ENCODE measurements at places on chromosomes 1 and 21. TPM values are rescaled to one million over a fixed set of nuclear protein-coding genes. Genes with fewer than 3 reads are reported as not detected.

Gene TACSTD2
- not detected for total RNA-seq

Gene TYW3
- total RNA-seq: 19.0 TPM

Gene CCDC190
- total RNA-seq: not detected

Gene SZRD1
- total RNA-seq: 156 TPM

Gene SPATA46
- not detected for total RNA-seq

Gene GABPB2
- 28.1 TPM for total RNA-seq

Gene SYT14
- not detected for total RNA-seq

Gene SLC44A5
- not detected for total RNA-seq

Gene ILDR2
- 8.4 TPM for total RNA-seq

Gene NPR1
- not detected for total RNA-seq

- peak; percentile 64 for DNase-seq
These were observed 28.2 kb downstream of the TCEANC2 start for GRCh38 chr1:54081306-54082270.

DNA sequence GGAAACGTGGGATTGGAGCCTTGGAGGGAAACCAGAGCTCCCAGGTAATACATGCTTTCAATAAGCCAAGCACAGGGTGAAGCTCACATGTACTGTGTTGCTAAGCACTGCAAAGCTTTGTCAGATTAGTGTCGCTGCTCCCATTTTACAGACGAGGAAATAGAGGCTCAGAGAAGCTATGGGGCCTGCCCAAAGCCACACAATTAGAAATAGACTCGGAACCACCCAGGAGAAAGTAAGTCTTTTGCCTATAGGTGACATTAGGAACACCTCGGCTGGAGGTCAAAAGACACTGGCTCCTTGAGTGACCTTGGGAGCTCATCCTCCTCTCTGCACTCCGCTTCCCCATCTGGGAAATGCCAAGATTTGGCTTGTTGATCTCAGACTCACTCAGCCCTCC is 175.6 kb upstream of the ZC3H12A start:
- no peak for DNase-seq

DNA sequence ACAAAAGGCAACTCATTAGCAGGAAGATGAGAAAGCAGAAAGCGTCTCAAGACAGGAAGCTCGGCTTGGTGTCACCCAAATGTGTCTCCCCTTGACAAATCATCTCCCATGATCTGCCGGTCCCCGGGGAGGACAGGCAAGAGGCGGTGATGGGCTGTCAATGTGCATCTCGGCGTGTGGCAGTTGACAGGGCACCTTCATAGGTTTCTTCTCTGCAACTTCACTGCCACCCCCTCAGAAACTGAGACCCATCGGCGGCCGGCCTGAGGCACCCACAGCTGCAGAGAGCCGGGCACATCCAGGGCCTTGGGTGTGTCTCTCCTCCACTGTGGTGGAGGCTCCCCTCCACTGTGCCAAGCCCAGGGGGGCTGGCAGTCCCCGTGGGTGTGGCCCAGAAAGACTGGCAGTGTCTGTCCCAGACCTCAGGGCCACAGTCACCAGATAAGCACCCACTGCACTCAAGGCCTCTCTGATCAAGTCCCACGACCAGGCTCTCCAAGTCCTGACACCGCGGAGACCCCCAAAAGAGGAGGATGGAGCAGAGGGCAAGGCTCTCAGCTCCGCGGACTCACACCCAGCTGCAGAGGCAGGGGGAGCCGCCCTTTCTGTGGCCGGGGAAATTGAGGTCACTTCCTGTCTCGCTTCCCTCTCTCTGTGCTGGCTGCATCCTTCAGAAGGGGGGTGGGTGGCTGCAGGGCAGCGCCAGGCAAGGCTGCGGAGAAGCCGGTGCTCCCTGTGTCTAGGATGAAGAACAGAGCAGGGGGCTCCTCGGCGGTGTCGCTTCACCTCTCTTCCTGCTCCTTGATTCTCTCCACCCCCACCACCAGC is 39.6 kb upstream of the LBR start:
- DNase-seq: peak; percentile 92

GRCh38 chr1:117633068-117633345 is 27.2 kb downstream of the TENT5C start:
- no peak for DNase-seq

- DNase-seq: no peak
These were observed at the start of gene ST6GALNAC5 for GRCh38 chr1:76867342-76868130. ST6GALNAC5 (plus strand) TSS chr1:76867480.

- no peak for DNase-seq
These were observed 16.9 kb upstream of the RAB3B start for GRCh38 chr1:52007215-52008002.

DNA sequence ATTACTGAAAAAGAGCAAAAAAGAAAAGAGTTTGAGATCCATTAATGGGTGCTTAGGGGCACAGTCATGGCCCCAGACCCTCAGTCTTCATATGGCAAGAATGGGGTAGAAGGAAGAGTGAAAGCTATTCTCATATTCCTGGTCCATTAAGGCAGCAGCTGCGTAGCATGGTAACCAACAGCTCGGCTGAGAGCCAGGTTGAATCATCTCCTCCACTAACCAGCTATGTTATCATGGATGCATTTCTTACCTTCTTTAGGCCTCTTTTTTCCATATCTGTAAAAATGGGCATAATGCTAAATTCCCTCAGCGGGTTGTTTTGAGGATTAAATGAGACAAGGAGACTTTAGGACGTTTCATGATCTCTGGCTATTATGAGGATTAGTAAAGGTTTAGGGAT is 15.0 kb upstream of the SARS1 start:
- DNase-seq: no peak

GRCh38 chr1:210697185-210697584 is 368.5 kb downstream of the HHAT start:
- DNase-seq: no peak

GRCh38 chr1:178908358-178908757 is 37.5 kb upstream of the ANGPTL1 start:
- no peak for DNase-seq

- no peak for DNase-seq
These were observed 310.0 kb downstream of the HMCN1 start for GRCh38 chr1:186044079-186044685.

DNA sequence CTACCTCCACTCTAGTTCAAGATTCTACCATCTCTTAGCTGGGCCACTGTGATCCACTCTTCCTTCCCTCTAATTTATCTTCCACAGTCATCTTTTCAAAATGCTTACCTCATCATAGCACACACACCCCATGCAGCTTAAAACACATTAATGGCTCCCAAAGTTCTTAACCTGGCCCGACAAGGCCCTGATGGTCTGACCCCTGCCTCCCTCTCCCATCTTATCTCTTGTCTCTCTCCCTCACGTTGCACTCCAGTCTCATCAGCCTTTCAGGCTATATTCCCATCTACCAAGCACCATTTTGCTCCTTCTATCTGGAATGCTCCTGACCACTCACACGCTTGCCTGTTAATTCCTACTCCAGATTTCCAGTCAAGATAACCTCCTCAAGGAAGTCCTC is 2.5 kb upstream of the ZBTB8A start:
- DNase-seq: no peak

- DNase-seq: no peak
These were observed 187.7 kb upstream of the CACYBP start for GRCh38 chr1:174812016-174812415.

DNA sequence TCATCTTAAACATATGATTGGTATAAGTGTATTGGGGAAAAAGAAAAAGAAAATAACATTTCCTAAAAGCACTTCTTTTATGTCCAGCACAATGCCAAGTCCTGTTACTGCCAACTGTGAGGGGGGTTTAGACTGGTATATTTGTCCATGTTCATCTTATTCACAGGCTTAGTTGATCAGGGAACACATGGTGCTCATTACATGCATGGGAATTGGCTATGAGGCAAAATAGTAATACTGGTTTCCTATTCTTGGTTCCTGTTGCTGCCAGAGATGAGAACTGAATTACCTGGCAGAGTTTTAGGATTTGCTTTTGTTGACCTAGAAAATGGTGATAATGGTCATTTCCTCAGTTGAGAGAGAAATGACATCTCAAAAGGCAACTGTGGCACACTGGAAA is 398.8 kb downstream of the DUSP10 start:
- no peak for DNase-seq

DNA sequence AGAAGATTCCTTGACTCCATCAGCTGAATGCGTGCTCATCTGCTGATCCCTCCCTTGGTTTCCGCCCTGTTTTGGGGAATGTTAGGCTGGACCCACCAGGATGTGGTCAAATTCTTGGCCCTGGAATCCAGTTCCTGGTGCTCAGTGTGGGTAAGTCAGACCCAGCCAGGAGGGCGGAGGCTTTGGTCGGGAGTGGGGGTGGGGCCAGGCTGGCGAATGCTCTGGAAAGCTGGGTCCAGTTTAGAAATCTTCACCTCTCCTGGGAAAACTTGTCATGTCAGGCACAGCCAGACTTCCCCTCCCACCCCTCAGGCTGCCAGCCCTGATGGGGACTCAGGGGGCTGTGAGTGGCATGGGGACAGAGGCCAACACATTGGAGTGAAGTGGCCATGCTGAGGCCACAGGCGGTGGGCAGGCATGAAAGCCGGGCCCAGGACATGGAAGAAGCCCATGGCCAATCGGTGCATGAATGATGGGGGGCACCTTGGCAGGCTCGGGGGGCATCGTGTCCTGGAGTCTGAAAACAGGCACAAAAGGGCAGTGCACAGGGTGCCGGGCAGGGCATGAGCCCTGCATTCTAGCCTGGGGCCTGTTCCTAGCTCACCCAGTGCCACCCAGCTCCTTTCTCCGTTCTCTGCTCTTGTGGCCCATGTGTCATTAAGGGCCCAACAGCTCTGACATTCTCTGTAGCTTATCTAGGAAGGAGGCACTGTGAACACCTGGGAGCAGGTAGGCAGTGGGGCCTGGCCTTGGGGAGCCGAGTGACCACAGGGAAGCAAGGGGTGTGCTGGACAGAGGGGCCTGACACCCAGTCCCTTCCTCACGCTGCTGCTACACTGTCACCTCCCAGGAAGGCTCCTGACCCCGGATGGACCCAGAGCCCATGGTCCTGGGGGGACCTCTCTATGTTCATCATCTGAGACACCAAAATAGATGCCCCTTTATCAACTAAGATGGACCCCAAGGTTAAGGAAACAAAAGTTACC is 14.6 kb upstream of the PADI1 start:
- DNase-seq: no peak

DNA sequence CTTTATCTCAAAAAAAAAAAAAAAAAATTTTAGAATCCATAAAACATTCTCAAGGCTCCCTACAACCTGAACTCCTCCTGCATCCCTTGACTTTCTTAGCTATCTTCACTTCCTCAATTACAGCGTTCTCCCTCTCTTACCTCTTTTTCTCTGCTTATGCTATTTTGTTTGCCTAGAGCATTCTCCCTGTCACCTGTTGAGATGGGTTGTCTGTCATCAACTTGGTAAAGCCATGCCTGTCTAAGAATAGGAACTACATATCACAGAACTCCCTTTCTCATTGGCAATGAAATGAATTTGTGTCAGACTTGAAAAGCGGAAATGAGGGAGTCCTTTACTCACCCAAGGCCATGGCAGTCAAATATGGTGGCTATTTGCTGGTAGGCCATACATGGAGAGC is 129.6 kb upstream of the CACHD1 start:
- no peak for DNase-seq

DNA sequence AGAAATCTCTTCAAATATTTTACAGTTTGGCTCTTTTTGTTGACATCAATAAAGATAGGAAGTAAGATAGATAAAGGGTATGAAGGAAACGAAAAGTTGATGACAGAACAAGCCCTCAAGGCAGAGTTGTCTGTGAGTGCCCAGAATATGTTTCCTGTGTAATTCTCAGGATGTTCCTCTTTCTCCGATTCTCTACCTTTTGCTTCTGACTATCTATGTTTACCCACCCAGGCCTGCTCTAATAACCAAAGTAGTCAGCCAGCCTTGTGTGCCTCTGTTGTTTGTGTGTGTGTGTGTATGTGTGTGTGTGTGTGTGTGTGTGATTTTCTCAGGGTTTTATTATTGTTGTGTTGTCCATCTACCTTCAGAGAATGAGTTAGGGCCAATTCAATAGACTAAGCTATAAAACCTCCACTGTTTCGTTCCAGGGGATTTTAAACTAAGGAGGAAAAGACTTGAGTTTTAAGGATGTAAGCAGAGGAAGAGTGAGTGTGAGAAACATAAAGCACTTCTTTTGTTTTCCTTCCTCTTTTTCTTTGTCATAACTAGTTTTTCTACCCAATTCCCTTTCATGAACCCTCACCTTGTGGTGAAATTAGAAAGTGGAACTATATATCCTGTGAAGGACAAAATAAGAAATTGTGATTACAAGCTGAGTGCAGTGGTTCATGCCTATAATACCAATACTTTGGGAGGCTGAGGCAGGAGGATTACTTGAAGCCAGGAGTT is 627.4 kb upstream of the NR5A2 start:
- no peak for DNase-seq

DNA sequence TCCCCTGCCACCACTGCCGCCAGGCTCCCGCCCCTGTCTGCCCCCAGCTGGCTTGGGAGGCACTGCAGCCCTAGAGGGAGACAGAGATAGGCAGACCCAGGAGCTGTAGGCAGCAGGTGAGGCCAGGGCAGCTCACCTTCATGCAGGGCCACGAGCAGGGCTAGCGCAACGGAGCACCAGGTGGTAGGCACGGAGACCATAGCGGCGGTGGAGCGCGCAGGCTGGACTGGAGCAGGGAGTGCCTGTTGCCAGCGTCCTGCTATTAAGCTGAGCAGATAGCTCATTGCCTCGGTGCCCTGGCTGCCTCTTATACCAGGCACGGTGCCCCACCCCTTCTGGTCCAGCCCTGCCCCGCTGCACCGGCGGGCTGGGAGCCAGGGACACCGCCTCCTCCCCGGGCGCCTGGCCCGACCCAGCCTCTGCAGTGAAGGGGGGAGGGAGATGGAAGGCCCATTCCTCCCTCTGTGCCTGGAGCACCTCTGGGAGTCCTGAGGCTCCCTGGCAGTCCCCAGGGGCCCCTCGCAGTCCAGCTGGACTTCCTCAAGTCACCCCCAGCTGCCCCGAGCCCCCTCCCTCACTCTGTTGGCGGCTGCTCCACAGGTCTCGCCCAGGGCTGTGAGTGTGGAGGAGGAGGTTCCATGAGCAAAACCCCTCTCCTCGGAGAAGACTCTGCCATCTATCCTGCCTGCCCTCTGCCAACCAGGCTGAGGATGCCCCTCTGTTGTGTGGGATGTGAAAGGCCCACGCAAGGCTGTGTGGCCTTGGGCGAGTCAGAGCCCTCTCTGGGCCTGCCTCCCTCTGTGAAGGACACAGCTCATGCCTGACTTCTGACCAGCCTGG is at the start of gene EDN2:
Gene EDN2 (minus strand): TSS at position 282 of the 840 bp plus-strand sequence. CDS start 82 bp downstream, at position 200.
- no peak for DNase-seq

DNA sequence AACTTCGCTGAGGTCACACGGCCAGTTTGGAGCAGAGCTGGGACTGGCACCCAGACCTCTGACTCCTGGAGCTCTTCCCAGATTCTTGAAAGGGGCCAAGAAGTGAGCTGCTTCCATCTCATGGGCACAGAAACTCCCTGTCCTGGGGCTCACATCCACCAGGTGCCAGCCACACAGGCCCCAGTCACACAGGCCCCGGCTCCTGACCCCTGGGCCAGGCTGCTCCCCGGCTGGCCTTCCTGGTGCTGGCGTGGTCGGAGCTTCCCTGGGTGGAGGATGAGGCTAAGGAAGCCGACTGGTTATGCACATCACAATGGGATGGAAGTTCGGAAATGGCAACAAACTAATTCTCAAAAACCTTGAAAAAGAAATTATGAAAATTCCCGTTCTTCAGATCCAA is 3.0 kb upstream of the GABRD start:
- DNase-seq: no peak

- DNase-seq: no peak
These were observed 2.3 kb upstream of the CELA2A start for GRCh38 chr1:15454256-15454655.

Measured in activated CD4-positive, alpha-beta T cell treated with anti-CD3 and anti-CD28 coated beads, Interleukin-2, amount 10 ng/mL, durations not matched to agents 7 days and 5 days (primary cell).